ENCODE measurements at places on chromosomes 11 and 22.

DNA sequence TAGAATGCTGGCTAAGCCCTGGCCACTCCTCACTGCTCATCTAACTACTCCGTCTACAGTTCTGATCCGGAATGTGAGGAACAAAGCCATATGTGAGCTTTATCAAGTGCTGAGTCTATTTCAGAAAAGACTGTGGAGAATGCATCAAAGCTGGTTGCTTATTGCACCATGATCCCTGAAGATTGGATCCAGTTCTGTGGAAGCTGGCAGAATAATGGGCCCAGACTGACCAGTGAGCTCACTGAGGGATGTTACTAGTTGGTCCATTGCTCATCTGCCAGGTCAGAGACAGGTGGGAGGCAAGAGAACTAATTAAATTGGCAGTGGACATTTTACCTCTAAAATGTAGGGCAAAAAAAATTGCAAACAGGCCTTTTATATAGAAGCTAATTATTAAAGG lies 681.3 kb downstream of the NTM start:
- no peak for DNase-seq

GRCh38 chr22:25626624-25626990 lies 62.1 kb downstream of the GRK3 start:
- DNase-seq: no peak

- DNase-seq: no peak
Measured at GRCh38 chr22:26579331-26579886, 10.5 kb downstream of the TPST2 start.

- DNase-seq: no peak
Measured at GRCh38 chr11:34756591-34756990, 135.7 kb downstream of the EHF start.

DNA sequence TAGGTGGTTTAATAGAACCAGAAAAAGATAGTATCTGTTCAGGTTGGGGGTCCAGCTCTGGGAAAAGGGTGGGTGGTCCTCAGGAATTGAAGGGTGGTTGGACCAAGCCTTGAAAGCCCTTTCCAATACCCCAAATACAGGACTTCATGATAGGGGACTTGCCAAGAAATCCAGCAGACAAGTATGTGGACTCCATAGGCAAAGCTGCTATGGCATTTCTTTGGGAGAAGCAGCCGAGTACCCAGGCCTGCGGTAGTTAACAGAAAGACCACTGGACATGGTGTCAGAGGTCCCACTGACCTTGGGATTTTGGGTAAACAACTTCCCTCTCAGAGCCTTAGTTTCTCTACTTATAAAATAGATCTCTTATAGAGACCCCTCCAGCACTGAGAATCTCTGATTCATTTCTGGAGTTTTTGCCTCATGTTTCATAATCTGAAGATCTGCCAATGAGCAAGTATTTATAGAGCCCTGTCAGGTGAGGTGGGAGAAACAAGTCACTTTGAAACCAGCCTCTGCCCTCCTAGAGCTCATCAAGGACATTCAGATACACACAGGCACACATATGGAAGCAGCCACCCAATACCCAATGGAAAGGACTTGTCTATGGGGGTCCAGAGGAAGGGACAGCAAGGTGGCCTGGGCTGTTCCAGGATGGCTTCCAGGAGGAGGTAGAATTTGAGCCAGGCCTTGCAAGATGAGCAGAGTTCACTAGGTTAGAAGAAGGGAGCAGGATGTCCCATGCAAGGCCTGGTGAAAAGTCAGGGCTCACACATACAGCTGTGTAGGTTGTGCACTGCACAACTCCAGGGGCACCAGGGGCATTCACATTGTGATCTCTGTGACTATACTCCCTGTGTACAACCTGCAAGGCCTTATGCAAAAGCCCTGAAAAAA lies 31.0 kb upstream of the ACCSL start:
- no peak for DNase-seq

DNA sequence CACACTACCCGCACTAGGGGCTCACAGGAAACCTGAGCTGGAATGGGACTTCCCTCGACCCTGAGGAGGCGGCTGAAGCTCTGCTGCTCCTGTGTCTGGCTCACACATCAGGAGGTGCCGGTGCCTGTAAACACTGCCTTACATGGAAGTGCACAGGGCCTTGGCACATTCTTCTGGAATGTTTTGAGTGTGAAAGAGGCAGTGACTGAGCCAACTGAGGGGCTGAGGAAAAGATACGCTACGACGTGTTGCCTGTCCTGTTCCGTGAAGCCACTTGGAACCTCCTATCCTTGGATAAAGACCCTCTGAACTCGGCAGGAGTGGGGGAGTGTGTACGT lies 10.5 kb downstream of the TXN2 start:
- DNase-seq: no peak

Data from fibroblast of skin of left quadriceps (primary cell).